ENCODE measurements at places on chromosomes 1 and 21.

GRCh38 chr1:6547301-6547700, 7.0 kb downstream of the NOL9 start:
- DNase-seq: no peak

DNA sequence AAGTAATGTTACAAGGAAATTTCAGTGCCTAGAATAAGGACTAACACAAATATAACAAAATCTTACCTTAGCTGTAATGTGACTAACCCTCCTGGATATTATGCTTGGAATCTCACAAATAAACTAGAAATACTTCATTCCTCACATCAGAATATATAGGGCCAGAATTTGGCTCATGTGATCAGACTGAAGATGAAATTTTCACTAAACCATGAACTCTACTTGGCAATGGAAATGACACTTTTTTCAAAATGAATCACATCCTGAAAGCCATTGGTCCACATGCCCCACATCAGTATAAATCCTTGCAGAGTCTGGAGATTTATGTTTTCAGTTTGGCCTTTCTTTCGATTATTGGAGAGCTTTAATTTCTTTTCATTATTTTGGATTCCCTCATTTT, 227.8 kb downstream of the NRIP1 start:
- DNase-seq: no peak

DNA sequence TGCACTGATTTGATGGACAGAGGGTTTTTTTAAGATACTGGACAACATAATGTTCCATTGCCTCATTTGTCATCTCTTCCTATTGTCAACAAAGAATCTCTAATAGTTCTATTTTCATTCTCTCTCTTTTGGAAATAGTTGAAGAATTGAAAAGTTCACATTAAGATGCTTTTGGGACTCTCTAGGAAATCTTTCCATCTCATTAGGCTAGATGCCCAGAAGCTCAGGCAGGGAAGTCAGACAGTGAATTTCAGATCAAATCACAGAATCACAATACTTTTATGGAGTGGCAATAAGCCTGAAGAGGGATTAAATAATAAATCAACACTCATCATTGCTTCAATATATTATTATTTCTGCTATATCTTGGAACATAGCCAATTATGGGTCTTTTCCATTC, 29.2 kb downstream of the NEGR1 start:
- DNase-seq: no peak

- no peak for DNase-seq
Measured at GRCh38 chr1:67514786-67515185, 84.6 kb upstream of the SERBP1 start.

DNA sequence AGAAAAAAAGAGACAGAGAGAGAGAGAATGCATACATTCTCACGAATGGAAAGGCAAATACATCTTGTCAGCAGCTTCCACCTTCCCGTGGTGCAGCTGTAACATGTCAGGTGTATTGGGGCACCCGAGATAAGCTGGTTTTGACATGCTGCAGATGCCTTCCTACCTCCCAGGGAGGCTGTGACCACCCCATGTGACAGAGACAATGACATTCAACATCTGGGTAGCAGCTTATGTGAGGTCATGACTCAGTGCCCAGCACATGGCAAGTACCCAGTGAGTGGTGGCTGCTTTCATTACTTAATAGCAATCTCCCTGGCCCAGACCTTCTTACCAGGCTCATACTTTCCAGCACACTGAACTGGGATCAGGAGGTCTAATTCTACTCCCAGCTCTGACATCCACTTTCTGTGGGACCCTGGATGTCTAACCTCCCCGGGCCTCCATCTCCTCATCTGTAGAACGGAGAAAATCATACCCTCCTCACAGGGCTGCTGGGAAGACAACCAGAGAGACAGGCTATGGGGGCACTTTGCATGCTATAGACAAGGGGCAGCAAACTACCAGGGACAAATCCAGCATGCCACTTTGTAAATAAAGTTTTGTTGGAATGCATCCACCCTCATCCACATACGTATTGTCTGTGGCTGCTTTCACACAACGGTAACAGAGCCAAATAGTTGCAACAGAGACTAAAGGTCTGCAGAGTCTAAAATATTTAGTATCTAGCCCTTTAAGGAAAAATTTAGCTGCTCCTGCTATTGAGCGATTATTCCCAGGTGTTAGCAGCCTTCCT, 38.5 kb upstream of the ZBTB40 start:
- no peak for DNase-seq

DNA sequence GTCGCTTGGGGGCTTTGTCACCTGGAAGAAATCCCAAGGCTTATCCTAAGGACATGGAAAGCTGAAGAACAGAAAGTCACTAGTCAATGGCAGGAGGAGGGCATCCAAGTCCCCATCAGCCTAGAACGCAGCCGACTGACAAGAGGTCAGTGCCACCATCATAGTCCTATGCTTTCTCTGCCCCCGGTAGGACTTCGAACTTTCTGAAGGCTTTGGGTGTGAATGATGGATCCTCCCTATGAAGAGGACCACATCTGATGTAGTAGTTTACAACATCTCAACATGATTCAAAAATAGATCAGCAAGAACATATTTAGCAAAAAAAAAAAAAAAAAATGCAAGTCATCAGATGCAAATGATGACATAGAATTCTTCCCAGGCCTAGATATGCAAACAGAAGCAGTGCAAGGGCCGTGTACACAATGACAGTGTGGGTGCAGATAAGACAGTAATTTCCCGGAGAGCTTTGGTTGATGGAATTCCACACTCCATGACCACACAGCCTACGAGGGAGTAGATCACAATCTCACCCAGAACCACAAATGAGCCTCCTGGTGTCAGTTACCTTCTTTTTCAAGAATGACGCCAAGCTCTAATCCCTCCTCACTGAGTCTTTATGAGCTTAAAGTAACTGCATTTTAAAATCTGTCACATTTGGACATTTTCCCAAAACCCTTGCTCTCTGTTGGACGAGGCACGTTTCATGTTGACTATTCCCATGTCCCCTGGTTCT, 88.2 kb downstream of the PSMG1 start:
- DNase-seq: no peak

- no peak for DNase-seq
Measured at GRCh38 chr1:53905509-53905908, 11.5 kb downstream of the DIO1 start.

DNA sequence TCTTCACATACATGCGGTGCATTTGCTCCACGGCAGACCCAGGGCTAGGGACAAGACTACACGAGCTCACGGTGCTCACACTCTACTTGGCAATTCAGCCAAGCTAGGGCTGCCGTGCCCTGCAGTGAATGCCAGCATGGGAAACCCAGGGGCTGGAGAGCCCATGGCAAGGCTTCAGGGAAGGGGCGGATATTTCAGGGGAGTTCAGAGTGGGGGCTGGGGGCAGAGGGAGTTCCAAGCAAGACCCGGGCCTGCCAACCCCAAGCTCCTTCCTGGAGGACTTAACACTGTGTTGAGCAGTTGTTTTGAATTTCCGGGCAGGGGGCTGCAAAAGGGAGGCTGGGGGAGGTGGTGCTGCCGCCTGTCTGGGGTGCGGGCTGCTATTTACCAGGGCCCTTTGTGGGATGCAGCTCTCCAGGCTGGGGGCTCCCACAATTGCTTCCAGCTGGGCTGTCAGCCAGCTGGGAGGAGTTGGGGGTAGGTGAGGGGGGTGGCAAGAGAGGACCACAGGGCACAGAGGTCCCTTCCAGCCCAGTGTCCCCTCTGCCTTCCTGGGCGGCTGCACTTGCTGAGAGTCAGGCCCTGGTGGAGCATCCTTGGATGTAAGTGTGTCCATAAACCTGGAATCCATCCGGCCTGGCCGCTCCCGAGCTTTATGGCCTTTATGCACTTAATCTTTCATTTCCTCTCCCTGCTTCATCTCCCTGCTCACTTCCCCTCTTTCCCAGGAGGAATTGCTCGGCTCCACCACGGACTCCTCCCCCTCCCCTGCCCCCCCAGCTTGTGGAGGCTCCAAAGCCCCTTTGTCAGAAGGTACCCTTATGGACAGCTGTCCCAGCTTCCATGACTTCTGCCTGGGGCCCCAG, 55.8 kb upstream of the SSBP3 start:
- DNase-seq: no peak

- DNase-seq: no peak
Measured at GRCh38 chr1:214808845-214809460, 206.0 kb downstream of the CENPF start.

GRCh38 chr1:1165485-1165884, 8.2 kb upstream of the TTLL10 start:
- no peak for DNase-seq

GRCh38 chr1:230651235-230651634, 9.0 kb downstream of the COG2 start:
- DNase-seq: no peak

GRCh38 chr1:230240446-230241086, 173.5 kb downstream of the GALNT2 start:
- no peak for DNase-seq

DNA sequence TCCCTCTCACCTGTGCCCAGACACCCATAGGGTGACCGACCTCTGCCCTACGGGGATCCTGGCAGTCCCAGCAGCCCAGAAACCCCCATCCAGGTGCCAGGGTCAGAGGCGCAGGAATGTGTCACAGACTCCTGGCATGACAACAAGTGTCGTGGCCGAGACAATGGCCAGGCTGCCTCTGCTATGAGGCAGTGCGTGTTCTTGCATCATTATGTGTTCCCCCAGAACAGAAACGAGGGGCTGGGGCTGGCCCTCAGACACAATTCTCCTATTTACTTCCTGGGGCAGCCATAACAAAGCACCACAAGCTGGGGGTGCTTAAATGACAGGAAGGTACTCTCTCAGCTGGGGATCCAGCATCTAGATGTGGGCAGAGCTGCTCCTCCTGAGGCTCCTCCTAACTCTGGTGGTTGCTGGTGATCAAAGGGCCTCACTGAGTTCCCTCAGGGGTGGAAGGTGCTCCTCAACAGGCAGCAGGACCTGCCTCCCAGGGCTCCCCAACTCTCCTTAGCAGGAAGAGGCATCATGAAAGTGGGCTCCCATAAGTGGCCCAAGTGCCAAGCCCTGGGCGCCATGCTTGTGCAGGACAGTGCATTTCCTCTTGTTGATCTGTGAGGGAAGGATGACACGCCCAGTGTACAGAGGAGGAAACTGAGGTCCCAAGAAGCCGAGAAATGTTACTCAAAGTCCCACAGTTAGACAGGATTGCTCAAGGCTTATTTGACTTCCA, 24.2 kb upstream of the BACE2 start:
- DNase-seq: no peak

DNA sequence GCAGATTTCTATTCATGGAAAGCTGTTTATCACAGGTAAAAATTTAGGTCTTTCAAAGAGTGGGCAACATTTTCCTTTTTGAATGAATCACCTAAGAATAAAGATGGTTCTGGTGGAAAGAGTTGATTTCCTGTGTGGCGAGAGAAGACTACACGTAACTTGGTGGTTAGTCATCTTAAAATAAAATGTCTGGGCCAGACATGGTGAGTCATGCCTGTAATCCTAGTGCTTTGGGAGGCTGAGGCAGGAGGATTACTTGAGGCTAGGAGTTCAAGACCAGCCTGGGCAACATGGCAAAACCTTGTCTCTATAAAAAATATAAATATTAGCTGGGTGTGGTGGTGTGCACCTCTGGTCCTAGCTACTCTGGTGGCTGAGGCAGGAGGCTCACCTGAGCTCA, 65.7 kb downstream of the DISP1 start:
- DNase-seq: no peak

GRCh38 chr1:194184425-194184824, 998.0 kb upstream of the B3GALT2 start:
- DNase-seq: no peak

GRCh38 chr21:41801321-41802197, 34.7 kb upstream of the RIPK4 start:
- no peak for DNase-seq

- DNase-seq: no peak
Measured at GRCh38 chr1:116739371-116740012, 14.7 kb upstream of the CD2 start.

DNA sequence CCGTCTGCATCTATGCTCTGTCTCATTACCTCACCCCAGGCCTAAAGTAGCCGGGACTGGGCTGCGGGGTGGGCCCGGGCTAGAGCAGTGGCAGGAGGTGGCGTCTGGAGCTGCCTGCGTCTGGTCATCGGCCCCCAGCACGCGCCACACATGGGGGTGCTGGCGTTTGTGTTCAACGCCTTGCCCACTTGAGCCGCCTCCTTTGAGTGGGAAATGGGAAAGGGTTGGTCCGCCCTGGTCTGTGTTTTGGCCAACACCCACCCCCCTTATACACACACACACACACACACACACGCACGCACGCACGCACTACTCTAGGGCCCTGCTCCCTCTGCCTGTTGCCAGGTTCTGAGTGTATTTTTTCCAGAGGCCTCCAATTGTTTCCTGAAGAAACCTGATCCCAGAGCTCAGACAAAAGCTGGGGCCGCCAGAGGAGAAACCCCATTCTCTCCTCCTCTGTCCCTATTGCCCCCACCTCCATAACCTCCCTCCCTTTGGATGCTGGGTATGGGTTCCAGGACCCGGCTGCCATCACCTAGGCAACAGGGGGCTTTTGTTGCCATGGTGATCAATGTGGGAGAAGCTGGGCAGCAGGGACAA, 10.1 kb downstream of the VANGL2 start:
- DNase-seq: no peak

- peak; percentile 60 for DNase-seq
Measured at GRCh38 chr21:14482165-14482564, 64.0 kb downstream of the SAMSN1 start.

DNA sequence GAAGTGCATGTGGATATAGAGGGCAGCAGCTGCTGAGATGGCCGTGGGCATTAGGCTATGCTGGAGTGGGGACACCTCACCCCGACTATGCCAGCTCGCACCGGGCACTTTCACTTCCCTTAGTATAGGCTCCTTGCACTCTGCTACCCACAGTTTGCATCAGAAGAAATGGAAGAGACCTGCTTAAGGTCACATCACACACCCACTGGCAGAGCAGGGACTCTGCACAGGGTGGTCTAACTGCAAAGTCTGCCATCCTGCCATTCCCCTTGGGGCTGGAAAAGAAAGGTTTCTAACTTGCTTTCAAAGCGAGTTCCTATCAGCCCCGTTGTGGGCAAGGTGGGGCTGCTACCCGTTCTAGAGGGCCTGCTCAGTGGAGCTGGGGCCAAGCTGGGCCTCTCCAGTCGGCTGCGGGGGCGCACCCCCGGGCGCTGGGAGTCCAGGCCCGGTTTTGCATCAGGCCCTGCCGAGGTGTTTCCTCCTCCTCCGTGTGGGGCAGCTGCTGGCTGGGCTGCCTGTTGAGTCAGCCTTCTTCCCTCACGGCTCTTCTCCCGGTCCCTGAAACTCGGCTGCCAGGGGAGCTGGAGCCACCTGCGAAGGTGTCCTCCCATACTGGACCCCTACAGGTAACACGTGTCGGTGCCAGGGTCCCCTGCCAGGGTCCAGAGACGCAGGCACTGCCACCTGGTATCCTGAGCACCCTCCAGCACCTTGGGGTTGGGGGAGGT, at the start of gene SYTL1:
Gene SYTL1, plus strand, starts transcription at position 498 of the 728 bp plus-strand sequence. CDS start 3,313 bp downstream, outside the sequence.
- DNase-seq: peak; percentile 72

Measured in stimulated activated naive B cell treated with anti-CD40 and anti-IgM and Interleukin-4, amounts not matched to agents 10 μg/mL and 1 μg/mL and 100 μg/mL, for 72 hours (primary cell).